Renal pelvis (tissue), 12 donors: ENCODE measurements at places on chromosomes 11 and 22.

GRCh38 chr11:42543844-42544419 lies 767.9 kb upstream of the API5 start:
- DNase-seq, result no peak

GRCh38 chr22:44182588-44183286 lies 2.0 kb downstream of the PARVG start:
- no peak for DNase-seq

DNA sequence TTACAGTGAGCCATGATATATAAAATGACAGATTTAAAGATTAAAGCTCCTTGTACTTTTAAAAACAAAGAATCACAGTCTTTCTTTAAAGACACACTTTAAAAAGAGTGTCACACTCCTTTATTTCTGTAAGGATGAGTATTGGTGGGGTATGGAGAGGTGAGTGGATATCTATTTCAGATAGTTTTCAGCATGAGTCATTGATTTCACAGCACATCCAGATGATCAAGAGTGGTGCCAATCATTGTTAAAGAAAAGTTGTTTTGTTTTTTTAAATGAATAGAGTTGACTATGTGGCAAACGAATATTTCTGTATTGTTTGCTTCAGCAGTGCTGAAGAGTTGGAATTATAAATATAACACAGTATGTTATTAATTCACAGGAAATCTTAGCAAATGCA lies 52.5 kb downstream of the FAR1 start:
- DNase-seq, result no peak

DNA sequence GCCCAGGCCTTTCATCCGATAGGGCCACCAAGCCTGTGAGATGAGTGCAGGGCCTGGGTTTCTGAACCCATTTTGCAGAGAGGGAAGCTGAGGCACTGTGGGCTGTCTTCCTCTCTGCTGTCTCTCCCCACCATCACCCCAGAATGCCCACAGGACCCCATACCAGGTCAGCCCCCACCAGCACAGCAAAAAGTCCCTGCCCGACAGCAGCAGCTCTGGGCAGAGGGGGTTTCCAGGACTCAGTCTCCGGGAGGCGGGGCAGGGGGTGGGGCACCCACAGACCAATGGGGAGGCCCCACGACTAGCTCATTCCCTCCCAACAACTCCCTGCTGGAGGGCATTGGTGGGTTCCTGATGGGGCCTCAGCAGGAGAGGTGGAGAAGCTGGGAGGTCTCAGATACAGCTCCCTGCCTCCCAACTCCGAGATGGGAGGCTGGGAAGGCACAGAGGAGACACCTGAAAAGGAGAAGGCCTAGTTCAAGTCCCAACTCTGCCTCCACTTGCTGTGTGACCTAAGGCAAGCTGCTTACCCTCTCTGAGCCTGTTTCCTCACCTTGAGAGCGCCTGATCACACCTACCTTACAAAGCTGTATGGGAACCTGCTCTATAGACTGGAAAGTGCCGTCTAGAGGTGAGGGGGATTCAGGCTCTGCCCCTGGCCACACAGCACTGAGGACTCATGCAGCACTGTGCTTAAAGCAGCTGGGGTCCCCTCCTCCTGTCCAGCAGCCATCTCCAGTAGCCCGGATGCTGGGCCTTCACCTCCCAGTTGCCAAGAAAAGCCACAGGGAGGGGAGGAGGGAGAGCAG lies 3.5 kb downstream of the CBX7 start:
- DNase-seq, result no peak

DNA sequence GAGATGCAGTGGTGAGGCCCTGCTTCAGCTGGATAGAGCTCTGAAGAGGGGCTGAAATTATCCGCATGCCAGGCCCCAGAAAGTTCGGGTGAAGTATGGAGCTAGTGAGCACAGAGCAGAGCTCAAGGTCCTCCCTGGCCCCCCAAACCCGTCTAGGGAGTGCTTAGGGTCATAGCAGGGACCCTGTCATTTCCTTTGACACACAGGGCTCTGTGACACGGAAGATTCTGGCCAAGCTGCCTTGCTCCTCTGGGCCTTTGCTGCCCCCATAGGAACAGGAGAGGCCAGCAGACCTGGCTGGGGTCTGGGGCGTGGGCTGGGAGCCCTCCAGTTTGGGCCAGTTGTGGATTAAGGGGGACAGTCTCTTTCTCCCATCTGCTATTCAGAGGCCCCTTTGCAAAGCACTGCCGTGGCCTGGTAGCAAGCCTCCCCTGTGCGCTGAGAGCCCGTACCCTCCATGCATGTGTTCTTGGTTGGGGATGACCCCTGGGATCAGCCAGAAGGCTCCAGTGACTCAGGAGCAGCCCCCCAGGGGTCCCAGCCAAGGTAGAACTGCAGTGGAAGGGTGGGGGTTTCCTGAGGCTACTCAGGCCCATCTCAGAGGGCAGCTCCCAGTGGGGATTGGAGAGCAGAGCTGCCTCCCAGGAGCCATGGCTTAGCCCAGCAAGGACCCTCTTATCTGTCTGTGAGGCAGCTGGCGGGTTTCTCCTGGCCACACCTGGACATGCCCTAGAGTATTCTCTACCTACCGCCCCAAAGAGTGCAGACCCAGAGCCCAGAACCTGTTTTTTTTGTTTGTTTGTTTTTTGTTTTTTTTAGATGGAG lies 42.3 kb downstream of the RNF141 start:
- DNase-seq, result no peak

GRCh38 chr11:126880872-126881271 lies 119.7 kb downstream of the KIRREL3 start:
- no peak for DNase-seq

GRCh38 chr11:45374653-45375059 lies 88.5 kb upstream of the SYT13 start:
- DNase-seq, result no peak

DNA sequence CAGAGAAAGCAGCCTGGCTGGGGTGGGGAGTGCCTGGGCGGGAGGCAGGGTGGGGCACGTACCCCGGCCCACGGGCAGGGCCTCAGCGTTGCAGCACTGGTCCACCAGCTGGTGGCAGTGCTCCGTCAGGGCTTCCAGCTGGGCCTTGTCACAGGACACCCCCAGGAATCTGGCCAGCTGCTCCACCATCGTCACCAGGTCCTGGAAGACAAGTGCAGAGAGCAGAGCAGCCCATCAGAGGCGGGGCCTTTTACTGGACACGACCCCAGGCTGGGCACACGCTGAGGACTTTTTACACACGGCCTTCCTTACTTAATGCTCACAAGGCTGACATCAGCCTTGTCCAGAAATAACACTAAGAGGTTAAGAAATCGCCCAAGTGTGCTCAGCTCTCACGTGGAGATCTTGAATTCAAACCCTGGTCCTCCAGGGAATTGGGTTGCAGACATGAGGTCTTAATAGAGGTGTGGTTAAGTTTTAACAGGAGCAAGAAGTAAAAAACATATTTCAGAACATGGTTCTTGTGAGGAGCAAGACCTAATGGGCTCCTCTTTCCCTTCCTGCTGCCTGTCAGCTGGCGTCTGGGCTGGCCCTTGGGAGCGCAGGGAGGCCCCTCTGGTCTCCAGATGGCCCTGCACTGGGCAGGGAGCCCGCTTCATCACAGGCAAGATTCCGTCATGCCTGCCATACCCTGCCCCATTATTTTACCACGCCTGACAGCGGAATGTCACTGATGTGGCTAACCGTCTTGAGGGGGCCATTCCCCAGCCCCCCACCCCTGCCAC lies 17.1 kb upstream of the EFCAB6 start:
- no peak for DNase-seq

DNA sequence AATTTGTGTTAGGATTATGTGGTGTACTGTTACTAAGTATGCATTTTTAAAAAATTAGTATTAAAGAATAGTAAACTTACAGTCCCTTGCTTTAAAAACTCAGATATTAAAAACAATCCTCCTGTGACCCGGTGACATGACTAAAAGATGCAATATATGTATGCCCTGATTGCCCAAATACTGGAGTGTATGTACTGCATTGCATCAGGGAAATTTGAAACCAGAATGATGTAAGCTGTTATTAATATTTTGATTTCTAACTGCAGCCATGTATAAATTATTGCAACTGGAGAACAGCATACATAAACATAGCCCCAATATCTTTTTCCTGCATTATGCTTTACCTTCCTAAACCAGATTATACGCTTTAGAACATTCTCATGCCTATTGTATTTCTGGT lies 3.7 kb upstream of the HSPA8 start:
- DNase-seq, result no peak

- no peak for DNase-seq
Observed at GRCh38 chr11:64185175-64185692, 737 bp upstream of the STIP1 start.

DNA sequence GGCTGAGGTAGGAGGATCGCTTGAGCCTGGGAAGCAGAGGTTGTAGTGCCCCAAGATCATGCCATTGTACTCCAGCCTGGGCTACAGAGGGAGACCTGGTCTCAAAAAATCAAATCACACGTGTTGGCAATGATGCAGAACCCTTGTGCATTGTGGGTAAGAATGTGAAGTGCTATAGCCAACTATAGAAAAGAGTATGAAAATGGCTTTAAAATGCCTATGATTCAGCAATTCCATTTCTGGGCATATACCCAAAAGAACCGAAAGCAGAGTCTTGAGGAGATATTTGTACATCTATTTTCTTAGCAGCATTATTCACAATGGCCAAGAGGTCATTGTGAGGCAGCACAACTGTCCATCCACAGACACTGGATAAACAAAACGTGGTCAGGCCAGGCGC lies 2.6 kb upstream of the FADS3 start:
- DNase-seq, result no peak

DNA sequence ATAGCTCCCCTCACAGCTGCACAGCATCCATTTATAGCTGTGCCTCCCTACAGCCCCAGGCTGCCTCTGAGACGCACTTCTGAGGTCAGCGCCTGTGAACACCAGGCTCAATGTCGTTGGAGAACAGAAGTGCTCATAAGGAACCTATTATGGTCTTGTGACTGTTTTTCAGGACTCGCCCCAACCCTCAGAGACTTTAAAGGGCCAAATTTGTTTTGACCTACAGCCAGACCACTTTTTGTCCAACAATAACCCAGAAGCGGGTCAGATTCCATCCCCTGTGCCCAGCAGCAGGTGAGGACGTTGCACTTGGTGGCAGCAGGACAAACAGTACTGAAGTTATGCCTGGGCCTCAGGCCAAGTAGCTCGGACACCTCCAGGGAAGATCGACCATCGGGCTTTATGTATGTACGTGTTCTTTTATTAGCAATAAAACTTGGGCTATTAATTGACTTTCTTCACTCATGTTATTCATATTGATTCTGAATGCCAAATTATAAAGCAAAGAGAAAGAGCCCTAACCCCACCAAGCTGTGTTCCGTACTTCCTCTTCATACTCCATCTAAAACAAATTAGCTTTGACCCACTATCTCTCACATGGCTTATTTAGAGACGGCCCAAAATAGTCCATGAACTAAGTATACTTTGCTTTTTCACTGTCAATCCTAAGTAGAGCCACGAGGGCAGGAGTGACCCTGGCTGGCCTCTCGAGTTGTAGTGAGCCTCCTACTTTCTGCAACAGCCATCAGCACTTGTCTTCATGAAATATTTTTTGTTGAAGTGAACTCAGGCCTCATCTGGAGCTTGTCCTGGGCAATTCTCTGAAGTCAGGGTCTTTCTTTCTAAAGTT lies 92.3 kb upstream of the PAX6 start:
- no peak for DNase-seq

DNA sequence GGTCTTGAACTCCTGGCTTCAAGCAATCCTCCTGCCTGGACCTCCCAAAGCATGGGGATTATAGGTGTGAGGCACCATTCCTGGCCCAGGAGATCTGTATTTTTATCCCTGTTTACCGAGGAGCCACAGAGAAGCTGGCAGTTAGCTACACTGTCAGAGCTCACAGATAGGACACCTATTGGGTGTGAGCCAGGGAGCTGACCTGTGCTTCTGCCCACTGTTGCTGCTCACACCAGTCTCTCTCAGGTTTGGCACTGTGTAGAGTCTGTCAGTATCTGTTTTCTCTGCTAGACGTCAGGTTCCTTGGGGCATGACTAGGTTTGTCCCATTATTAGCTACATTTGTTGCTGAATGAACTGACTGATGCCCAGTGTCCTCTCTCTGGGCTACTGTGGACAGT lies 17.5 kb downstream of the PPP6R2 start:
- no peak for DNase-seq

GRCh38 chr11:3685923-3686322 lies 14.7 kb upstream of the CHRNA10 start:
- no peak for DNase-seq

DNA sequence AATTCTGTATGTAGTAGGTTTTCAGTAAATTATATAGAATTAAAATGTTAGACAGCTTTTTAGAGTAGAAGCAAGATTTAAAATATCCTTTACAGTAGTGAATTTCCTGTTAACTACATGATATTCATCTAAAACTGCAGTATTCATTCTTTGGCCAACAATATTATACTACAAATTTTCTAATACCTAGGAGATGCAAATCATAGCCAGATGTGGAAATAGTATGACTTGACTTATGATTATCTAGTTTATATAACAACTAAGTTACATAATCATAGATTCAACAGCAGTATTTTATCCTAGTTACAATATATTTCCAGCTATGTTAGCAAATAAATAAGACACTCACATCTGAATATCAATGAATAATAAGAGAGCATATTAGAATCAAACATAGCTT lies 163.2 kb downstream of the MSANTD4 start:
- no peak for DNase-seq

DNA sequence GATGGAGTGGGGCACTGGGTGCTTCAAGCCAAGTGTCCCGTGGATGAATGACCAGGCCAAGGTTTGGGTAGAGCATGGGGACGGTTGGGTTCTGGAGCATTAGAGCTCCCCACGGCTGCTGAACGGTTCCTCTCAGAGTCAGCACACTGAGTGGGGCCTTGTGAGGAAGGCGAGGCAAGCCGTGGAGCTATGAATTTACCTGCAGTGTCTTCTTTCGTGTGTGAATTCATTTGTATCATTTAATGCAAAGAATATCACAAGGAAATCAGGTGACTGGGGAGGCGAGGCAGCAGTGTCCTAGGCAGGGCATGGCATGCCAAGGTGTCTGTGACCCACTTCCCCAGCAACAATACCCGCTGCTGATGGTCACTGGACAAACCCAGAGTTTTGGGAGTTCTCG lies 343.5 kb upstream of the B3GAT1 start:
- DNase-seq, result no peak

GRCh38 chr11:114326151-114326550 lies 30.0 kb downstream of the NNMT start:
- DNase-seq, result no peak

DNA sequence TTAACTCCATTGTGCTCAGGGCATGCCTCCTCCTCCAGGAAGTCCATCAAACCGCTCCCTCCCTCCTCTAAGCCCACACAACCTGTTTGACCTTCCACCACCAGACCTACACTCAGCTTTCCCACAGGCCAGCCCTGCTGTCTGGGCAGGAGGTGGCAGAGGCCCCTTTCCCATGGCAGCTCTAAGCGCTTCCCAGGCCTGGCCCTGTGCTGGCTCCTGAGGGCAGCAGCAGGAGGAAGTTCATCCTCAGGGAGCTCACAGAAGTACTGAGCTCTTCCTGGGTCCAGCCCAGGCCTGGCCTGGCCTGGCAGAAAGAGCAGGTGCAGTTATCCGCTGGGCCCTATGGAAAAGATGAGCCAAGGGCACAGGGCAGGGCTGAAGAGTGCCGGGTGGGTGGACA lies 31.4 kb downstream of the ARAP1 start:
- DNase-seq, result no peak
